ENCODE measurements at places on chromosomes 11 and 22.
A peak's percentile ranks its signal among the peaks of the same experiment; 100 is the strongest.

GRCh38 chr22:29470159-29470855 lies 9.7 kb upstream of the NEFH start:
- DNase-seq, result peak; percentile 8

GRCh38 chr11:18135308-18135707 lies 2.9 kb downstream of the MRGPRX3 start:
- DNase-seq, result no peak

GRCh38 chr11:11380883-11381282 lies 27.8 kb upstream of the CSNK2A3 start:
- DNase-seq, result no peak

GRCh38 chr11:112235750-112236390 lies 9.6 kb downstream of the PTS start:
- DNase-seq, result no peak

DNA sequence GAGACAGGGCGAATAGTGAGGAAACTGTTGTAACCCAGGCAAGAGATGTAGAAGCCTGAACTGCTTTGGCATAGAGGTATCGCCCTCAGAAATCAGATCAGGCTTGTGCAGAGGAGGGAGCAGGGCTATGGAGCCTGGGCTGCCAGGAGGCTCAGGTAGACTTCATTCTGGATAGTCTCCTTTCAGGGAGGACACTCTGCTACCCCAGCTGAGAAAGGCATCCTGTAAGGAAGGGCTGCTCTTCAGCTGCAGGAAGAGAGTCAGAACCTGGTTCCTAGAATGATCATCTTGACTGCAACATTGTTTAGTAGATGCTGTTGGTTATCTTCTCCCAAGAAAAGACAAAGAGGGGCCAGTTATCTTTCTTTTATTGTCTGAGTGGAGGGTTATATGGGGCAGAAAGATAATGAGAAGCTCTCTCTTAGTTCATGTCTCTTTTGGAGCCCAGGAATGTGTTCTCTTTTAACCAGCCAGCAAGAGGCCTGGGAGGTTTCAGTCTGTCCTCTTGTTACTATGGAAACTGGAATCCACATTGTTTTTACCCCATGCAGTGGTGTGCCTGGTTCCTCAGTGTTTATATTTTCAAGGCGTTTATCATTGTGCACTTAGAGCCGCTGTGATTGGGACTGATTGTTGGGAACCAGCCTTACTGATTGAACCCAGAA lies 95.7 kb downstream of the STIM1 start:
- no peak for DNase-seq

DNA sequence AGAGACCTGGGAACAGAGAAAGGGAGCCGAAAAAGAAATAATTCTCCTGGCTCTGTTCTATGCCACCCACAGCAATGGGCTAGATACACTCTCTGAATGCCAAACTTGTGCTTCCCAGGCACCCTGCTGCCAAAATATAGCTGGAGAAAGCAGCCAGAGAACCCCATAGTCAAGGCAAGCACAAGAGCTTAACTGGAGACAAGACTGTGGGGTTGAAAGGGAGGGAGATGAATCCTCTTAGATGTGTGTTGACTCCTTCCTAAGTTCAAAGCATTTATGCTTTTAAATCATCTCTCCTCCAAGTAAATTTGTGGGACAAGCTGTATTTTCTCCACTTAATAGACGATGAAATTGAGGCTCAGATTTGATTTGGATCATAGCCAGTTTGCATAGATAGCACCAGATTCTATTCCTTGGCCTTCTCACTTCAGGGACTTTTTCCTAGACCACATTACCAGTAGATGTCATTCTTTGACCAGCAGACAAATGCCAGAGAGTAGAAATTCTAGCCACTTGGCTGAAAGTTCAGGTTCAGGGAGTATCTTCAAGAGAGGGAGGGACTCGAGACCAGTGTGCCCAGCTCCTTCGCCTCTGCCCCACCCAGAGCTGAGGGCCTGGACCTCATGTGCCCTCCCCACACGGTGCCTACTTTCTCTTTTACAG lies 16.5 kb upstream of the ETS1 start:
- no peak for DNase-seq

- DNase-seq, result no peak
Measured at GRCh38 chr11:70066136-70066520, 12.0 kb upstream of the ANO1 start.

DNA sequence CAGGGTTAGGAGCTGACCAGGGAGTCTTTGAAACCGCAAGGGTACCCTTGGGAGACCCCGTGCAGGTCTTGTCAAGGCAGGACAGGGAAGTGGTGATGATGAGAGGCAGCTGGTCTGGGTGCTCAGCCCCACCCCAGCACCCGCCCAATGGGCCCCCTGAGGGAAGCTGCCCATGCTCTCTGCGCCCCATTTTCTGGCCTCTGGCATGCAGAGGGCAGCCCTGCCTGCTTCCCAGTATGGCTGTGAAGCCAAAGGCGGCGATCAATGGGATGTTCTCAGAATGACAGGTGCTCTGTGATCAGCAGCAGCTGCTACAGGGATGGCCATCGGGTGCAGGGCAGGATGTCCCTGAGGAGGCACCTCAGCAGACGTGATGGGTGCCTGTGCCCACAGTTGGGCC lies 54.7 kb downstream of the CDKN1C start:
- no peak for DNase-seq

- no peak for DNase-seq
Measured at GRCh38 chr22:31044262-31044861, 36.8 kb upstream of the SMTN start.
